ENCODE measurements at places on chromosomes 1 and 21.

DNA sequence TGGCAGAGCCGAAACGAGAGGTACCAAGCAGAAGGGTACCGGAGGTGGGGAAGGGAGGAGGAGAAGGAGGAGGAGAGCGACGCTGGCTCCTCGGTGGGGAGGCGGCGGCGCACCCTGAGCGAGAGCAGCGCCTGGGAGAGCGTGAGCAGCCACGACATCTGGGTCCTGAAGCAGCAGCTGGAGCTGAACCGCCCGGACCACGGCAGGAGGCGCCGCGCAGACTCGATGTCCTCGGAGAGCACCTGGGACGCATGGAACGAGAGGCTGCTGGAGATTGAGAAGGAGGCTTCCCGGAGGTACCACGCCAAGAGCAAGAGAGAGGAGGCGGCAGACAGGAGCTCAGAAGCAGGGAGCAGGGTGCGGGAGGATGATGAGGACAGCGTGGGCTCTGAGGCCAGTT is 32.4 kb downstream of the STYXL2 start:
- no peak for DNase-seq

DNA sequence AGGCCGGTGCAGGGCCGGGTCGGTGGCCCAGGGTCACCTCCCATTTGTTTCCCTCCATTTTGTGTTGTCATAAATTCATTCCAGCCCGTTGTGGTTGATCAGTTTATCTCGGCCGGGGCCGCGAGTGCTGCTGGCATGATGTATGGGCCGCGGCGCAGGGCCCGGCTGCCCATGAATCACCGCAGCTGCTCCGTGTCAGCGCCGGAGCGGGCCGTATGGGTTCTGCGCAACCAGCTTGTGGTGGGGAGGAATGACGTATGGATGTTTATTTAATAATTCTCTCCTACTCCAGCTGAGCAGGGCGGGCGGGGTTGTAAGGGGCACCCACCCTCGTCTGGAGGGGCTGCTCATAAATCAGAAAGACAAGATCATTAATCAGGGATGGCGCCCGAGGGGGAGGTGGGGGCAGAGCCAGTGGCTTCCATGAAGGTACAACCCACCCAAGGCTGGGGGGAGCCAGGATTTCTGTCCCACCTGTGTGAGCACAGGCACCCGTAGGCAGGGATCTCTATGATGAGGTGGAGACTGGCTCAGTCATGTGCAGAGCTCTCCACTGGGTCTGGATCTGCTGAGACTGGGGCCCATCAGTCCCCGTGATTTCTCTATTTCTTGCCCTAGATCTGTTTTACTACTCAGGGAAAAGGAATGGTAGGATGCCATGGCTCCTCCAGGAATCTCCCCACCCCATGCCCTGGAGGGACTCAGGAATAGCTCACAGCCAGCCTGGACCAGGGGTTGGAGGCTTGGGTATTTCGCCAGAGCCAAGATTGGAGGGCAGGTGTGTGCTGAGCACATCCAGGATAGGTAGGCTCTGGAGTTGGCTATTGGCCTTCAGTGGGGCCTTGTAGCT is 27.8 kb downstream of the TMEM53 start:
- DNase-seq = no peak

GRCh38 chr1:154856544-154856943 is 13.5 kb downstream of the KCNN3 start:
- DNase-seq = no peak

GRCh38 chr1:200332716-200333115 is 77.1 kb downstream of the ZNF281 start:
- no peak for DNase-seq

GRCh38 chr1:170881268-170882265 is 53.8 kb upstream of the MROH9 start:
- DNase-seq = no peak

DNA sequence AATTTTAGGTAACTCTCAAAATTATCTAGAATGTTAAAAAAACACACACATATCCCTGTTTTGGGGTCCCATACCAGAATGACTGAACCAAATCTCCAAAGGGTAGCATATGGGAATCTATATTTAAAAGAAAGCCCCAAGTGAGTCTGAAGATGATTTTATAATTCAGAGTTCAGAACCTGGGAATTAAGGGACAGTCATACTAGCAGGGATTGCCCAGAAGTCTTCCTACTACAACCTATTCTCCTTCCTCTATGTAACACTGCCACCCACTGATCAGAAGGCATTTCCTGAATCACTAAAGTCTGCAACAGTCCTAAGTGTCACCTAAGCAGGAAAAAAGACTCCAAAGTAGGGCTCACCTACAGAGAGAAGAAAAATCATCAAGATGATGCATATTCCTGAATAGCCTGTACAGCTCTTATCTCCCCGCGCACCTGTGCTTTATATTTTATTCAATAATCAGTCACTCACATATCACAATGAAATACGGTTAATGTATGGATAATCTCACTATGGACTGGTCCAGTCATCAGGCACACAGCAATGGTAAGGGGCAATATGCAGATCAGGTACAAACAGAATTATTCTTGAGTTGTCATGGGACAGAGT is 4.9 kb downstream of the RGS1 start:
- no peak for DNase-seq

DNA sequence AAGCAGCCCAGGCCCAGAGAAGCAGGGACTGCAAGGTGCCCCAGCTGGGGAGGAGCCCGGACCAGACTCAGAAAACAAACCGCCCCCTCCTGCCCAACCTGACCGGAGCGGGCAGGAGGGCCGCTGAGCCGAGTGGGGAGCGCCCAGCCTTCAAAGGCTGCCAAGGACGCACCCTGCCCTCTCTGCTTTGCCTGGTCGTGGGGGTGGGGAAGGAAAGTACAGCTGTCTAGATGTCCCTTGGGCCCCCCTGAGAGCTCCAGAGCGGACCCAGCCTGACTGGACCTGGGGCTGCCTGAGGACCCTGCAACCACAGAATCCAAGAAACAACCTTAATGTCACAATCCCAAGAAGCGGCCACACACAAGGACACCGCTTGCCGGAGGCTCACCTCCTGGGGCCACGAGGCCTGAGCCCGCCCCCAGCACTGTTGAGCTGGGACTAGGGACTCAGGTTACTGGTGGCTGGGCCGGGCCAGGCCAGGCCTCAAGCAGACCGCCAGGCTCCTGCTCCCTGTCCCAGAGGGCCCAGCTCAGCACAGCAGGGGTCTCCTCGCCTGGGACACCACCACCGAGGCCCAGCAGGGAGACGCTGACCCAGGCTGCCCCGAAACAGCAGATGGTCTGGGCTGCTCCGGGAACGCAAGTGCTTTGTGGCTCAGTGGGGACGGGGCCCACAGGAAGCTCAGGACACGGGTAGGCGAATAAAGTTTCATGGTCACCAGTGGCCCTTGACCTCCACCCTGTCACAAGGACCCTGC is 1.4 kb downstream of the DVL1 start:
- DNase-seq = no peak

- DNase-seq = no peak
These were observed 30.2 kb downstream of the SRRM1 start for GRCh38 chr1:24673341-24673740.
